Chondrocyte (in vitro differentiated cells): ENCODE measurements at places on chromosomes 12 and 14. TPM values are rescaled to one million over a fixed set of nuclear protein-coding genes. Genes with fewer than 3 reads are reported as not detected.

DNA sequence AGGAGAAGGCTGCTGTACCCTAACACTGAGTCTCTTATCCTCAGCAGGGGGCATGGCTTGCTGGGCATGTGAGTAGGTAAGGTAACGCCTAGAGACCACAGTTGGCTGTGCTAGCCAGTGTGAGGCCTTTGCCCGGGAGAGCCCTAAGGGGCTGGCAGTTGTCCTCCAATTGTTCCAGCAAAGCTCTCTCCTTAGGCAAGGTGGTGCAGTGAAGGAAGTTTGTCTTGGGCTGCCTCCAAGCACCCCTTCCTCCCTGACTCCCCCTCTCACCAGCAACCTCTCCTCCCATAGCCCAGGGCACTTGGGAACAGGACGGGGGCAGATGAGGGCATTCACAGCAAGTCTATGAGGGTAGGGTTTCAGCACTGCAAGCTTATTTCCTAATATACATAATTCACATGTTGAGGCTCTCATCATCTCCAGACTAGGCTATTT is 23.0 kb downstream of the LACRT start:
- no peaks in the 10 kb centered on the region for H3K36me3 ChIP-seq
- H3K4me1 ChIP-seq, result no peaks in the 10 kb centered on the region
- no peak overlapping the region for H3K4me3 ChIP-seq

DNA sequence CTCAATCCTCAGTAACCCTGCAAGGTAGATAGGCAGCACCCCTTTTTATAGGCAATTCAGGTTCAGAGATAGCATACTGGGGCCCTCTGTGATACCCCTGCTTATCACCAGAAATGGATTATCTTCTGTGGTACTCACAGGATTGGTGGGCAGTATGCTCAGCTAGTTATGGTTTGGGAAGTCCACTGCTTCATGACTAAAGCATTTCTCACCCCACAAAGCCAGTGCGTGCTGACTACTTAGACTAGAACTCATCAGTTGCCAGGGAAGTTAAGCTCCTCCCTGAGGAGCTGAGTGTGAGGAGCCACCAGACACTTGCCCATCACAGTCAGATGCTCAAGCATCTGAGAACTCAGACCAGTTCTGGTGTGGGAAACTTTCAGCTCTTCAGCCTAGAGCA is 76.3 kb downstream of the SCAF11 start:
- H3K4me3 ChIP-seq, result no peak overlapping the region
- peaks cover 25% of the 10 kb centered on the region for H3K4me1 ChIP-seq
- DNase-seq, result no peak
- H3K27ac ChIP-seq, result no peak overlapping the region
- peaks cover 11% of the 10 kb centered on the region for H3K36me3 ChIP-seq
- no peaks in the 10 kb centered on the region for H3K27me3 ChIP-seq

DNA sequence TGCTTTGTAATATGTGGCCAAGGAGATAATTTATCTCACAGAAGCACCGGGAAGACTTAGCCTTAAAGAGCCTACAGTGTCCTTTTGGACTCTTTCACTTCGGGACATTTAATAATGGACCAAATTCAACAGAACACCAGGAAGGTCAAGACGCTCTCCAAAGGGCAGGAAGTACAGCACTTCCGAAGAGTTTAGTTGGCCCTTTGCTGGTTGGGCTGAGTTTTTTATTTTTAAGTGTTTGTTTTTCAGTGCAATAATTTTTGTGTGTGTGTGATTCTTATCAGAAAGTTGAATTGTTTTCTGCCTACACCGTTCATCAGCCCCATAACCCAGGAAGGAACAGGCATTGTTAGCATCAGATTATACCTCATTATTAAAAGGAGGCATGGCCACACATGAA is 193.0 kb downstream of the EPS8 start:
- H3K27ac ChIP-seq, result no peak overlapping the region
- H3K4me1 ChIP-seq, result peaks cover 37% of the 10 kb centered on the region
- H3K36me3 ChIP-seq, result peaks cover 4% of the 10 kb centered on the region
- no peak overlapping the region for H3K4me3 ChIP-seq

DNA sequence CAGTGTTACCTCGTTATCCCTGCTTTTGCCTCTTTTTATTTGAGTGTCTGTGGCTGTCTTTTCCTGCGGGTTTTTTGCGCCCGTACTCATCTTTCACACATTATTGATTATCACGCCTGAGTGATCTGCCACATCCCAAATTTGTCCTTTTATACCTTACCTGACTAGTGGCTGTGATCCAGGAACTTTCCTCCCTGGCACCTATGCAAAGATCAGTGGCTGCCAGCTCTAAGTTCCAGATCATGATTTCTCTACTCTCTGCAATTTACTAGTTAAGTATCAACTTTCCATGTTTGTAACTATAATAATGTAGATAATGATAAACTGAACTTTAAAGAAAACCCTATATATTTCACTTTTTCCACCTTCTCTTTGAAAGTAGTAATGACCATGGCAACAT is 36.9 kb downstream of the PLEKHA5 start:
- peaks cover 2% of the 10 kb centered on the region for H3K36me3 ChIP-seq
- H3K4me1 ChIP-seq, result peaks cover 7% of the 10 kb centered on the region
- no peaks in the 10 kb centered on the region for H3K27me3 ChIP-seq

GRCh38 chr14:82122655-82123054 is 589.0 kb upstream of the SEL1L start:
- H3K4me3 ChIP-seq, result no peak overlapping the region
- no peaks in the 10 kb centered on the region for H3K36me3 ChIP-seq
- H3K27me3 ChIP-seq, result no peaks in the 10 kb centered on the region
- no peak for DNase-seq
- H3K4me1 ChIP-seq, result no peaks in the 10 kb centered on the region

DNA sequence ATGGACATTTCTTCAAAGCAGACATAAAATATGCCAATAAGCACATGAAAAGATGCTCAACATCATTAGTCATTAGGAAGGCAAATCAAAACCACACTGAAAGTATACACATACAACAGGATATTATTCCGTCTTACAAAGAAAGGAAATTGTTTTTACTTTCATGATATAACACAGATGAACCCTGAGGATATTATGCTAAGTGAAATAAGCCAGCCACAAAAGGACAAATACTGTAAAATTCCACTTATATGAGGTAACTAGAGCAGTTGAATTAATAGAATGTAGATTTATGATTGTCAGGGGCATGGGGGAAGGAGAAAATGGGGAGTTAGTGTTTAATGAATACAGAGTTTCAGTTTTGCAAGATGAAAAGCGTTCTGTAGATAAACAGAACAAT is 4.2 kb downstream of the ACYP1 start:
- no peaks in the 10 kb centered on the region for H3K27me3 ChIP-seq
- DNase-seq, result no peak
- H3K36me3 ChIP-seq, result peaks cover 6% of the 10 kb centered on the region
- H3K4me1 ChIP-seq, result peaks cover 23% of the 10 kb centered on the region

DNA sequence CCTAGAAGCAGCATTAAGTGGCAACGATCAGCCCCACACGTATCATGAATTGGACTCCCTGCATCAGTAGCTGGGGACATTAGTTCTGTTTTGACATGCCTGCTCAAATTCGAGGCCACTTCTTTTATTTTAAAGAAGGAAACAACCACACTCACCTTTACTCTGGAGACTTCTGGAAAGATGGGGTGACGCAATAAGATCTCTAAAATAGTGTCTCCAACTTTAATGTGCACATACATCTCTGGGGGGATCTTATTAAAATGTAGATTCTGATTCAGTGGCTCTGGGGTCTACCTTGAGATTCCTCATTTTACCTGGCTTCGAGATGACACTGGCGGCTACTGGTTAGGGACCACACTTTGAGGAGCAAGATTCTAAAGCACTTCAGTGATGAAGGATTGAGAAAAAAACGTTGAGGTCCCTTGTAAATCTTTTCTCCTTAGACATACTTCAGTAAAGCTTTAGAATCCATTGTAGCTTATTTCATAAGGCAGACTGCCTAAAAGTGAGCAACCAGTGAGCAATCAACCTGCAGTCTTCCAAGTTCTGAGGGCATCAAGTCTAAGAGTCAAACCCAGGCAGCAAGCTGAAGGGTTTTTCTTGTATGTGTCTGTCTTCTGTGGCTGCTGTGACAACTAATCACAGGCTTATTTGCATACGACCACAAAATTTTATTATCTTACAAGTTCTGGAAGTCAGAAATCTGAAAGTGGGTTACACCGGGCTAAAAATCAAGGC is 718.6 kb upstream of the TBX3 start:
- no peak for DNase-seq
- H3K4me1 ChIP-seq, result peaks cover 18% of the 10 kb centered on the region
- H3K36me3 ChIP-seq, result peaks cover 1% of the 10 kb centered on the region
- H3K27ac ChIP-seq, result no peak overlapping the region

DNA sequence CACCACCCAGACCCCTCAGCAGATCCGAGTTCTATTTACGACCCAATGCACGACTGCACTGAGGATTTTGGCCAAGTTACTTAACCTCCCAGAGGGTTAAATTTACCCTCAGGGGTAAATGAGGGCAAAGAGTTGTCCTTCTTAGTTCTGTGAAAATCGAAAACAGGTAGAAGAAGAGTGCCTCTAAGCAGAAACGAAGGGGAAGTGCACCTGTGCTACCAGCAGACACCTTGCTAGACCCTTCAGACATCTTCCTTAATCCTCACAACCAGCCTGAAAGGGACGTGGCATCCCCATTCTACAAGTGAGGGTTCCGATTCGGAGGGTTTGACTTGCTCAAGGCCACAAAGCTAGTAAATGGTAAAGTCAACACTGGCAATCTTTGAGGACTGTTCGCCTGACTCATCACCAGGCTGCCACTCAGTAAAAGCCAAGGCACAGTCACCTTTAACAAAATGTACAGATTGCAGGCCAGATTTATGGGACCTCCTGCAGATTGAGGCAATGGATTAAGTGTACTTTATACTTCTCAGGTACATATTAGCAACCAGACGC is 1.6 kb downstream of the GSG1 start:
- peak overlapping the region; percentile 89 for H3K27ac ChIP-seq
- H3K4me1 ChIP-seq, result peaks cover 56% of the 10 kb centered on the region
- H3K36me3 ChIP-seq, result no peaks in the 10 kb centered on the region
- peak overlapping the region; percentile 61 for H3K4me3 ChIP-seq

DNA sequence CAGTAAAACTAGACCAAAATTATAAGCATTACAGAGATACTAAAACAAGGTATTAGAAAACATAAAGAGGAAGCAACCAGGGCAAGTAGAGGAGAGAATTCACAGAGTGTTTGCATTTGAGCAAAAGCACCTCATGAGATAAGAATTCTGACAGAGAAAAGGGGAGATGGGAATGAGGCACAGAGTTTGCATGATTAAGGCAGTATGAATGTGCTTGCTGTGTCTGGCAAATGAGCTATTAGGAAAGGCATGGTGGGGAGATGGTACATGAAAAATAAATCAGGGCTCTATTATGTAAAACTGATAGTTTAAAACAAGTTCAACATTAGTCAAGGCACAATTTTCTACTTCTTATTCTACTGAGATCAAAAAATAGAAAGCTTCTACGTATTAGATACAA is 23.1 kb downstream of the GARIN6 start:
- no peak overlapping the region for H3K4me3 ChIP-seq
- no peak overlapping the region for H3K27ac ChIP-seq
- peaks cover 1% of the 10 kb centered on the region for H3K27me3 ChIP-seq
- no peaks in the 10 kb centered on the region for H3K4me1 ChIP-seq

- peaks cover 10% of the 10 kb centered on the region for H3K27me3 ChIP-seq
- H3K36me3 ChIP-seq, result no peaks in the 10 kb centered on the region
- DNase-seq, result no peak
- peaks cover 12% of the 10 kb centered on the region for H3K4me1 ChIP-seq
- H3K27ac ChIP-seq, result peak overlapping the region; percentile 38
Measured at GRCh38 chr12:127165567-127166392, 1101.2 kb upstream of the TMEM132C start.

DNA sequence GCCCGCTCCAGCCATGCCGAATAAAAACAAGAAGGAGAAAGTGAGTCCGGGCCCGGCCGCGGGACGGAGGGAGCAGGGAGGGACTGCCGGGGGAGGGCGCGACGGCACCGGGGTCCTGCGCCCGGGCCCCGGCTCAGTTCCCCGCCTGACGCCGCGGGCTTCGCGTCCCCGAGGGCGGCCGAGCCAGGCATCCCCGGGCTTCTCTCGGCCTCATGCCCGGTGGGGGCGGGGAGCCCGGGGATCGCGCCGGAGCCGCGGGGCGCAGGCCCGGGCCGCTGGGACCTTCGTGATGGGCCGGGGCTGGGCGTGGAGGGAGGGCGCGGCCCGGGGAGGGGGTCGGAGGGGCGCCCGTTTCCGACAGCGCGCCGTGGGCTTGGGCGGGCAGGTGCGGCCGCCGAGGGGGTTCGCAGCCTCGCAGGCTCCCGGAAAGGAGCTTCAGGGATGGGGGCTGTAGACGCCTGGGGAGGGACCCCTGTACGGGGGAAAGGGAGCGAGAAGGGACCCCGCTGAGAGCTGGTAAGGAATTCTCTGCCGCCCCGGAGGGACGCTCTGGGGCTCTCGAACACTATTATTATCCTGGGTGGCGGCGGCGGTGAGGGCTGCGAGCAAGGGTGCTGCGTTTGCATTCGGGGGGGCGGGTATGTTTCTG is 496 bp downstream of the PPP2R5C start:
- no peaks in the 10 kb centered on the region for H3K27me3 ChIP-seq
- peak overlapping the region; percentile 75 for H3K27ac ChIP-seq
- H3K4me1 ChIP-seq, result peaks cover 11% of the 10 kb centered on the region
- peak overlapping the region; percentile 82 for H3K4me3 ChIP-seq
- DNase-seq, result no peak

DNA sequence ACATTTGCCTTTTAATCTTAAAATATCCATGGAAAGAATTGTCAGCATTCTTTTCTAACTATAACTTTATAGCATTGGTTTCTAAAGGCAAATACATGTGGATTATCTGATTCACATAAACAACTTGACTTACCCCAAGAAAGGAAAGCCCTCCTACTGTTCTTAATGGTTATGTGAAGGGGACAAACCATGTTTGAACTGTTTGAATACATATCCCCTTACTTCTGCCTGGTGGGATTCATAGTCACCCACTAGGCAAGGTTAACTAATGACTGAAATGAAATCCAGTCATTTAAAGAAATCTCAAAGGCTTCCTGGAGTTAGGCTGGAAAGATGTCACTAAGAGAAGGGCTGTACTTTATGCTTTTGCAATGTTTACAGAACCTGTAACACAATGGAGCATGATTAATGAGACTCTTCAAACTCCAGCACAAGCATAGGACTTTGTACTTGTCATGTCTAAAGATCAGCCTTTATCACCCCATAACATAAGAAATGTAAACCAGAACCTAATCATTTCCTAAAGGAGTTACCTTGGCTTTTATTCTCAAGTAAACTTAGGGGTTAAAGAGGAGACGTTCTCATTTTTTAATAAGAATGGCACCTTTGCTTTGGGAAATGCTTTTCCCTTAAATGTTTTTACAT is 10.2 kb upstream of the FLRT2 start:
- no peak for DNase-seq
- no peak overlapping the region for H3K4me3 ChIP-seq
- H3K4me1 ChIP-seq, result peaks cover 44% of the 10 kb centered on the region
- H3K27ac ChIP-seq, result no peak overlapping the region
- no peaks in the 10 kb centered on the region for H3K27me3 ChIP-seq
- H3K36me3 ChIP-seq, result peaks cover 2% of the 10 kb centered on the region

The MEG3 gene
- total RNA-seq, result not detected in 3 replicates

The NELL2 gene
- not detected in 3 replicates for total RNA-seq

The SLC15A4 gene
- total RNA-seq, result 31.7 to 35.0 TPM (median 34.0 TPM) in 3 replicates

The AQP5 gene
- total RNA-seq, result 0.20 TPM in 1 of 3 replicates, not detected in the others

The CCDC177 gene
- not detected in 3 replicates for total RNA-seq

The SPTB gene
- 1.5 to 7.2 TPM (median 6.6 TPM) in 3 replicates for total RNA-seq

The FOXM1 gene
- 13.1 to 17.6 TPM (median 15.2 TPM) in 3 replicates for total RNA-seq

The SYNDIG1L gene
- not detected in 3 replicates for total RNA-seq

The GSKIP gene
- 15.0 to 22.4 TPM (median 19.4 TPM) in 3 replicates for total RNA-seq

The CLEC4E gene
- 0.90 TPM in 1 of 3 replicates, not detected in the others for total RNA-seq

The LRRC43 gene
- total RNA-seq, result 1.5 to 2.0 TPM (median 1.6 TPM) in 3 replicates

The NGB gene
- not detected in 3 replicates for total RNA-seq

The RAB5B gene
- 105 TPM in 3 replicates for total RNA-seq

The TBX5 gene
- total RNA-seq, result not detected in 3 replicates

The SLC6A15 gene
- not detected in 3 replicates for total RNA-seq
